ENCODE measurements at places on chromosomes 3 and 15.

GRCh38 chr3:180036671-180037455, at the start of gene PEX5L:
PEX5L (minus strand) TSS chr3:180036937; CDS start chr3:180036599, 338 bp downstream.
- no peak for DNase-seq

- no peak for DNase-seq
Measured at GRCh38 chr3:134466331-134466730, 19.5 kb downstream of the ANAPC13 start.

DNA sequence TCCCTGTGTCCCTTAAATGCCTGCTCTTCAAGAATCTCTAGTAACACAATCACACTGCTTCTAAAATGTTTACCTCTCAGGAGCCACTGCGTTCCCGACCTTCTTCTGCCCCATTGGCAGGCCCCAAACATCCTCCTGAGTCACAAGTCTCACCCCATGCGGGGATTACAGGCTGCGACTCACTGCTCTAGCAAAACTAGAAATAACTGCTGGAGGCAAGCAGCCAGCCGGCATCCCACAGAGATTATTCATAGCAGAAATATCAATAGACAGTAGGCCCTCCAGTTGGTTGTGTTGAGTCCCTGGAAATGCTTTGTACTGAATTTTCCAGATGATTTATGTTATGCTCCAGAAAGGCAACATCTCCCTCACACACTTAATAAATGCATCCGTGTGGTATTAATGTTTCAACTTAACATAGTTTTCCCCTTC, 64.8 kb downstream of the RFTN1 start:
- DNase-seq: no peak

DNA sequence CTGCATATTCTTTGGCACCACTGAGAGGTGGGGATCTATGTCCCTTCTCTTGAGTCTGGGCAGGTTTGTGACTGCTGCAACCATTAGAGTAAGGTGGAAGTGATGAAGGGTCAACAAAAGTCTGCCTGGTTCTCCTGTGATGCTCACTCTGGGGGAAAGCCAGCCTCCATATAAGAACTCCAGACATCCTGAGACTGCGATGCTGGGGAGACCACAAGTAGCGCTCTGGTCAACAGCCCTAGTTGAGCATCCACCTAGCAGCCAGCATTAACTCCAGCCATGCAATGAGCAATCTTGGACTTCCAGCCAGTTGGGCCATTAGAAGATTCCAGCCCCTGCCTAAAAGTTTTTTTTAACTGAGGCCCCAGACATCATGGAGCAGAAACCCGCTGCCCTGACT, 62.8 kb downstream of the SCN11A start:
- no peak for DNase-seq

DNA sequence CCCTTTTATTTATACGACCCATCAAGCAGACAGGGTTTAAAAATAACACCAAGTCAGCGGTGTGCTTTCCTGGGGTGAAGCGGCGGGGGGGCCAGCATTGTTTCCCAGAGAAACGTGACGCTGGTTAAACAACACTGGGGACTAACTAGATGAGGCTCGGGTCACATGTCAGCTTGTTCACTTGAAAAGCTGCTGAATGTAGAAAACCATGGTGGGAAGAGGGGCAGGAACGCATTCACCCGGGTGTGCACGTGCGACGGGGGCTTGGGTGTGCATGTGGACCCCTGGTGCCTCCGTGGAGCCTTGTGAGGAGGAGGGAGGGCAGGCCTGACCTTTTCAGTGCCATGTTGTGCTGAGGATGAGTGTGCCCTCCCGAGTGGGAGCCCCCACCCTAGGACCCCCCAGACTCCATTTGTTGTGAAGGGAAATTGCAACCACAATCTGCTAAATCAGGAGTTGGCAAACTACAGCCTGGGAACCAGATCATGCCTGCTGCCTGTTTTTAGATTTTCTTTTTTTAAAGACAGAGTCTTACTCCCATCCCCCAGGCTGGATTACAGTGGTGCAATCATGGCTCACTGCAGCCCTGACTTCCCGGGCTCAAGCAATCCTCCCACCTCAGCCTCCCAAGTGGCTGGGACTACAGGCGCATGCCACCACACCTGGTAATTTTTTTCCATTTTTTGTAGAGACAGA, 70.4 kb upstream of the CMTM7 start:
- DNase-seq: no peak

DNA sequence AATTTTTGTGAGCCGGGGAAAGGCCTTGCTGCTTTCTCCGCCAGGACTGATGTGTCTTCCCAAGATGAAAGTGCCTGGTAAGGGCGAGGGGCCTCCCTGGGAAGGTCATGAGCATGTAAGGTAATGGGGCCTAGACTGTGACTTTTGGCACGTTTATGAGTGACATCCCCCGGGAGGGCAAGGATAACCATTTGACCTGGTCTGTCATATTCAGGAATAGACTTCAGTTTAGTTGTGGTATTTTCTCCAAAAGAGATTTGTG, 631 bp upstream of the CNBP start:
- no peak for DNase-seq

DNA sequence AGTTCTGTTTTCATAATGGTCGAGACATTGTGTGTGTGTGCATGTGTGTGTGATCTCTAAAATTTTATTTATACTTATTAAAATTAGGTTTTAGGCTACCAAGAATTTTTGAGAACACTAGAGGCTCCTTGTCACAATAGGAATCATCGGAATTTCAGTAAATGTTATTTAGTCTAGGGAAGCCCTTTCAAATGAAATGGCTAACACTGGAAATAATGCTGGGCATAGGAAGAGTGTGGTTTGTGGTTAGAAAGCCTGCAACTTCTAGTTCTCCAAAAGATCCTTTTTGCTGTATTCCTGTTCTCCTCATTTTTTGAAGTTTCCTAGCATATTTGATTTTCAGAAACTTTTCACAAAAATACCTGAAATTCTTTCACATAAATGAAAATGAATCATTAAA, 92.5 kb upstream of the MBNL1 start:
- DNase-seq: no peak

- no peak for DNase-seq
Measured at GRCh38 chr3:50606596-50606995, 5.0 kb downstream of the CISH start.

DNA sequence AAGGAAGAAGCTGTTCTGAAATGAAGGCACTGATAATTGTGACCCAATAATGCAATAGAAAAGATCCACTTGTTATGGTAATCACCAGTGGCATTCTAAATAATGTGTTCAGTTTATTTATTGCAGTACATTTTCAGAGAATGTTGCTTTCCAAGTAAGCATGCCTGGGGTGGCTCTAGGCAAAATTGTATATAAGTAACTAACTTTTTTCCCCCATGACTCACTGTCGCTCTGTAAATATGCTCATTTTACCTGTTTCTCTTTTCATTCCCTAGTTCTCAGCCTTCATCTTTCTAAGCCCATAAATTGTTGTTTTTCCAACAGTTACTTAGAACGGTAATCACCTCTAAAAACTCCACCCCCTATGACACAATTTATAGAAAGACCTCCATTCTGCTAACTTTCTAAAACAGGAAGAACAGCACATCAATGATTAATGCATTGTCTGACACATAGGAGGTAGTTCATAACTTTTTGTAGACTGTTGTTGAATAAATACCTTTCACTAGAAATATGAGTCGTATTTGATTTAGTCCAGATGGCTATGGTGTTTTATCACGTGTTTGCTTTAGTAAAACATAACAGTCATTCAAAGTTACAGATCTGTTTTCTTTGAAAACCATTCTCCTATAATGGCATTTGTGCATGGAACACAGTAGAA, 143.1 kb downstream of the LSAMP start:
- no peak for DNase-seq

DNA sequence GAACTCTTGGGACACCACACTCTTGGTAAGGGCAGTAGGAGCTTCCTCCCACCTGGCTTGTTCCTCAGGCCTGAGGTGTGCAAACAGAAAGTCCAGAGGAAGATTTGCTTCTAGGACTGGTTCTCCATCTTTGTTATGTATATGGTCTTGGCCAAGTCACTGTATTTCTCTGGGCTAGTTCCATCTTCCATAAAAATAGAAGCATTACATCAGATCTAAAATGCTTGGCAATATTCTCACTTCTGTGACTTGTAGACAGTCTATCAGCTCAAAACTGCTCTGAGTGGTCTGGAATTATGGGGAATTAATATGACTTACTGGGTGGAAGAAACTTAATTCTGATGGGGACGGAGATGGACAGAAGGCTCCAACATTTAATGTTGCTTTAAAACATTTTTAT, 55.2 kb downstream of the TMEM108 start:
- no peak for DNase-seq

- DNase-seq: no peak
Measured at GRCh38 chr15:62121273-62122015, 43.6 kb downstream of the C2CD4B start.

DNA sequence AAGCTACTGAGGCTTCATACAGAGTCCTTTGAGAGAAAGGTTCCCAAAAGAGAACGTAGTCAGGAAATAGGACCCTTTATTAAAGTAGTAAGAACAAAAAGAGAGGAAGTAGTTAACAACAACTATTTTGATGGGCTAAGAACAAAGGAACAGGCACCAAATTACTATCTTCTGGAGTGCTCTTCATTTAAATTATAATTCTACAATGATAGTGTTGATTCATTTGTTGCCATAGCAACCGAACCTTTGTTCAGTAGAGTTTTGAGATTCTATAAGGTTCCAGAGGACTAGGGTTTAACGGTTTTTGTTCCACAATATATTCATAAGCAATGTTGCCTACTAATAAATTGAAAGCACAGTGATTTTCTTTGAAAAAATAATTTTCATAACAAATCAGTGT, 78.8 kb downstream of the CMSS1 start:
- DNase-seq: no peak

- DNase-seq: no peak
Measured at GRCh38 chr15:26634319-26634718, 138.5 kb downstream of the GABRB3 start.

GRCh38 chr15:33956397-33956796, 11.9 kb upstream of the CHRM5 start:
- DNase-seq: no peak

GRCh38 chr3:163812006-163812405, 1266.3 kb downstream of the SI start:
- no peak for DNase-seq

DNA sequence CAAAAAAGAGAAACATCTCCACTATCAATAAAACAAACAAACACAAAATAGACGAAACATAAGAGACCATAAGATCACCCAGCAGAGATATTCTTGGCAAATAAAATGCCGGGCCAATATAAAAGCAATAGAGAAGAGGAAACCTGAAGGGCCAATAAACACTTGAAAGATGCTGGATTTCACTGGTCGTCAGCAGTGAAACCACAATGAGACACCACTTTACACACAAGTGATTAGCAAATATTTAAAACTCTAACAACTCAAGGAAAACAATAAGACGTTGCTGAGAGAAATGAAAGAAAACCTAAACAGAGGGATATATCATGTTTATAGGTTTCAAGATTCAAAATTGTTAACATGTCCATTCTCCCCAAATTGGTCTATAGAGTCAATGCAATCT, 148.5 kb downstream of the WDR76 start:
- no peak for DNase-seq

DNA sequence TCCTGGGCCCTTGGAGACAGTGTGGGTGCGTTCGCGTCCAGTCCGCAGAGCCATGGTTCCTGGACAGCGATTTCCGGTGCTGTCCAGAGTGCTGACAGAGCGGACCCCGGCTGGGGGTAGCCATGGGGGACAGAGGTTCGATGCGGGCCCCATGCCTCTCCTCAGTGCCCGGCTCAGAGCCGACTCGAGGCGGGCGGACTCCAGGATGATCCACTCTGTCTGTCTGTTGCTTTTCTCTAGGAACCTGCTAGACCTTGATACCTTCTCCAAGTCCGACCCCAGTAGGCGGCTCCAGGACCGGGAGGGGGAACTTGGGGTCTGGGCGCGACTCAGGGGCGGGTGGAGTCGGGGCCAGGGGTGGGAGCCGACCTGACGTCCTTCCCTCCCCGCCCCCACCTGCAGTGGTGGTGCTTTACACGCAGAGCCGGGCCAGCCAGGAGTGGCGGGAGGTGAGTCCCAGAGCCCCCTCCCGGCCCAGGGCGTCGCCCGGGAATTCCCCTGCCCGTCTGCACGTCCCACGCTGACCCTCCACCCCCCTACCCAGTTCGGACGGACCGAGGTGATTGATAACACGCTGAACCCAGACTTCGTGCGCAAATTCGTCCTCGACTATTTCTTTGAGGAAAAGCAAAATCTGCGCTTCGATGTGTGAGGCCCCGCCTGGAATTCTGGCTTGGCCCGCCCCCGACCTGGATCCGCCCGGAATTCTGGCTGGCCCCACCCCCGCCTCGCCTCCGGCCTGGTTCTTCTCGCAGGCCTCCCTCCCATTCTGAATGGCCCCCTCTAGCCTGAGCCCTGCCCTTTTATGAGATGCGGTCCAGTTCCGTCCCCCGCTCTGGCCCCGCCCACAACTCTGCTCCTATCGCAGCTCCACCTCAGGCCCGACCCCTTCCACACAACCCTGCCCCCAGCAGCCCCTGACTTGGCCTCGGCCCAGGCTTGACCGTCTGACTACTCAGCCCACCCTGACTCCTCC, 1.0 kb downstream of the CPNE9 start:
- peak; percentile 91 for DNase-seq

- DNase-seq: no peak
Measured at GRCh38 chr15:51375966-51376640, 34.6 kb downstream of the GLDN start.

GRCh38 chr15:94383706-94384105, 152.3 kb downstream of the MCTP2 start:
- no peak for DNase-seq

GRCh38 chr3:99634881-99635280, 3.5 kb upstream of the COL8A1 start:
- no peak for DNase-seq

DNA sequence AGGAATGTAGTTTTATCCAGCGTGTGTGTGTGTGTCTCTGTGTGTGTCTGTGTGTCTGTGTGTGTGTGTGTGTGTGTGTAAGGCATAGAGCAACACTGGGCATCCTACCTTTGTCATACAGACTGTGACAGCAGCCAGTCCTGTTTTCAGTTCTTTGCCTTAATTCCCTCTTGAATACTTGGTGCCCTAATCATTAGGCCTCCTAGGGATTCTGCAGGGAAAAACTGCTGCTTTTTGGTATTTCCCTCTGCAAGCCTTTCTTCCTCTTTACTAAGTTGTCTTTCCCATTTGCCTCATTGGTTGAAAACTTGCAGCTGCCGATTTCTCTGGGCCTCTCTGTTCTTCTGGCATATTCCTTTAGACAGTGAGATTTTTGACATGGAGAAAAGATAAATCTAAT, 9.2 kb downstream of the SLC25A36 start:
- DNase-seq: no peak

- no peak for DNase-seq
Measured at GRCh38 chr3:194745422-194746184, 59.9 kb downstream of the FAM43A start.

GRCh38 chr3:10522646-10523303, 17.4 kb upstream of the ATP2B2 start:
- no peak for DNase-seq

GRCh38 chr3:54514006-54514405, 391.7 kb downstream of the CACNA2D3 start:
- DNase-seq: no peak

All from 8988T (cell line).